Glomerular endothelial cell (primary cell): ENCODE measurements at places on chromosomes 12 and 14. TPM values are rescaled to one million over a fixed set of nuclear protein-coding genes. Genes with fewer than 3 reads are reported as not detected.

Gene HNF1A
- not detected in 2 replicates for total RNA-seq

Gene MYH6
- total RNA-seq, result not detected in 2 replicates

Gene TAS2R31
- 0.44 and 2.9 TPM in 2 replicates for total RNA-seq

Gene PRB2
- total RNA-seq, result not detected in 2 replicates

Gene GLI1
- 0.12 and 0.19 TPM in 2 replicates for total RNA-seq

Gene CPNE6
- total RNA-seq, result not detected in 2 replicates

Gene SLC25A47
- total RNA-seq, result 0.05 TPM in 1 of 2 replicates, not detected in the other

Gene CD69
- 16.9 and 32.5 TPM in 2 replicates for total RNA-seq

DNA sequence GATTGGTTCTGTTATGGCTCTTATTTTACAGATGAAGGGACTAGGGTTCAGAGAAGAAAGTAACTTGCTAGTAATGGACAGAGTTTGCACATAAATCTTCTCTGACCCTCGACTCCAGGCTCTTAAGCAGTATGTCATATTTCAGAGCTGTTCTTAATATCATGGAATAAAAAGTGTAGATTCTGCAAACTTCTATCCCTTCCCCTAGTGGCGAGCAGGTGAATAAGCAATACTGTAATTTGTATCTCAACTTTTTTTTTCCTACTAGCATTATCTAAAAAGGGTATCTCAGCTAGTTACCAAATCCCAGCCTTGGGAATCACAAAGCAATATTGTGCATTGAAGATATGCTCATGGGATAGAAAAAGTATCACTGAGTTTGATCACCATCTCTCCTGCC lies 83.2 kb downstream of the ANO4 start:
- no peak for DNase-seq

GRCh38 chr12:100827901-100828520 lies 33.4 kb downstream of the ANO4 start:
- no peak for DNase-seq

- no peak for DNase-seq
Observed at GRCh38 chr14:48027115-48027514, 351.7 kb upstream of the MDGA2 start.

GRCh38 chr14:80404413-80404812 lies 193.1 kb upstream of the DIO2 start:
- DNase-seq, result no peak

- no peak for DNase-seq
Observed at GRCh38 chr12:122099280-122099749, 20.8 kb downstream of the MLXIP start.

GRCh38 chr12:25377469-25378177 lies 126.9 kb upstream of the KRAS start:
- no peak for DNase-seq

DNA sequence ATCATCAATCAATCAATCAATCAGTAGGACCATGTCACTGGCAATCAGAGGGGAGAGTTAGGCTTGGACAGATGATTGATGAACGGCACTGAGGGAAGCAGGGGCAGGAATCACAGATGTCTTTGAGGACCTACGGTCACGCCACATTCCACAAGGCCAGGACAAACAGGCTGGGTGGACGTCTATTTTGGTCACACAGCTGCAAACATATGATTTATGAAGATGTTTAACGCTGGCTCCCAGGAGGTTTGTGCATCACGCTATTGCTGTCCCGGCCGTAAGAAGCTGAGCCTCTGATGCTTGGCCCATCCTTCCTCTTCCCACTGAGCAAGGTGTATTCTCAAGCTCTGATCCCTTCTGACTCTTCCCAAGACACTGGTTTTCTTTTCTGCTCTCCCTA lies 160.8 kb downstream of the FOXN3 start:
- no peak for DNase-seq

DNA sequence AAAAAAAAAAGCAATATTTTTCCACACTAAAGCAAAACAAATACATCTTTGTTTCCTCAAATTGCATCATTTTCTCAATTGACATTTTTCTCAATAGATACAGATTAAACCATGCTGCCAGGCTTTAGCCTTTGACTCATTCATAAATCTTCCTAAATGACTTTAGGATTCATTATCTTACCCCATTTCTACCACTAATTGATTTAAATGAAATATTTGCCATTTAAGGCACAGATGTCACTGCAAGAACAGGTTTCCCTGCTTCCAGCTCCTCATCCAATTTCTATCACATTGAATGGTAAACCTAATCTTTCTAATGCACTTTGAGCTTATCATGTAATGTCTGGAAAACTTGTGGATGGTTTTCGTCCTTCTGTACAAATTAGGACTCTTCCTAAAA lies 298.7 kb downstream of the RPL10L start:
- no peak for DNase-seq

DNA sequence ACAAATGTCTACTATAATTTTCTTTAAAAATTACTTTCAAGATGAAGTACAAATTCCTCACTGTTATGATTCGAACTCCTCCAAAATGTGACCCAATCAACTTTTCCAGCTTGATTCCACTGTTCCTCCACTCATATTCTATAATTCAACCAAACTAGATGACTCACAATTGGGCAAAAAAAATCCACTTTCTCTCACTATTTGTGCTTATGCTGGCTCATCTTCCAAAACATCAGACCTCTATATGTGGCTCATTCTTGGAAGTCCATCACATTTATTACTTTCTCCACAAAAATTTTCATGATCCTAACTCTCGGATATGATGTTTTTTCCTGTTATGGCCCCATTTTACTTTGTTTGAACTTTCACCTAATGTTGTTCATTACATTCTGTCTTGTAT lies 26.9 kb upstream of the RXYLT1 start:
- no peak for DNase-seq

- no peak for DNase-seq
Observed at GRCh38 chr12:8081251-8081920, 688 bp upstream of the NECAP1 start.

GRCh38 chr14:80109055-80109454 lies 102.2 kb downstream of the DIO2 start:
- no peak for DNase-seq

DNA sequence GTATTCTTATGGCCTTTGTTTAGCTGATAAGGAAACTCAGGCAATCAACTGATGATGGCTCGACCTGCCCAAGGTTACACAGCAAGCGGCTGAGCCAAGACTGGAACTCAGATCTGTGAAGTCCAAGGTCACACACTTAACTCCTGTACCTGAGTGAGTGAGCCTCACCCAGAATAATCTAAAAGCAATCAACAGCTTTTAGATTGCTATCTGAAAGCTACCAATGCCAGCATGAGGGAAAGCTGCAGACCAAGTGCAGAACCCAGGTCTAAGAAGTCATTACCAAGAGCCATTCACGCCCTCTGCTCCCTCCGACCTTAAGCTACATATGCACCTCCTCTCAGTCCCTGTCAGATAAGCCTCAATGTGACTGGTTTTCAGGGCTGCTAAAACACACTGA lies 12.1 kb downstream of the APPL2 start:
- no peak for DNase-seq

GRCh38 chr12:76636121-76636692 lies 76.6 kb upstream of the OSBPL8 start:
- no peak for DNase-seq

GRCh38 chr12:93314177-93314497 lies 63.6 kb upstream of the NUDT4 start:
- no peak for DNase-seq

DNA sequence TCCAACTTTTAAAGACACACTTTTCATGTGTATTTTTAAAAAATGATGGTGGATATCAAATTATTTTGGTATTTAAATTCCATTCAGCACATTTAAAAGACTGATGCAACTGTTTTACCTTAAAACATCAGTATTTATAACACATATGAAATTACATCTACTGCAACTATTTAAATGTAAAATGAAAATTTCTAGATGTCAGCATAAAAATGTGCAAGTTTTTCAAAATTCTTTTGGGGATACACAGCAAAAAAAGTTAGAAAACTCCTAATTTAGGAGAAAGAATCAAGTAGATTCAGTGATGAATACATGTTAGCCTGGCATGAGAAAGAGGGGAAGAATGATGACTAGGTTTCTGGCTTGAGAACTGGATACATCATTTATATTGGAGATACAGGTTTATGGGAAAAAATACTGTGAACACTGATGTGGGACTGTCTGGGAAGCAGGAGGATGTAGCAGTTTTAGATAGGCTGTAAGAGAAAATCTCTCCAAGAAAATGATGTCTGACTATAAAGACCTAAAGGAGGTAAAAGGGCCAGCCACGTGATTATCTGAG lies 9.2 kb downstream of the SOS2 start:
- no peak for DNase-seq

DNA sequence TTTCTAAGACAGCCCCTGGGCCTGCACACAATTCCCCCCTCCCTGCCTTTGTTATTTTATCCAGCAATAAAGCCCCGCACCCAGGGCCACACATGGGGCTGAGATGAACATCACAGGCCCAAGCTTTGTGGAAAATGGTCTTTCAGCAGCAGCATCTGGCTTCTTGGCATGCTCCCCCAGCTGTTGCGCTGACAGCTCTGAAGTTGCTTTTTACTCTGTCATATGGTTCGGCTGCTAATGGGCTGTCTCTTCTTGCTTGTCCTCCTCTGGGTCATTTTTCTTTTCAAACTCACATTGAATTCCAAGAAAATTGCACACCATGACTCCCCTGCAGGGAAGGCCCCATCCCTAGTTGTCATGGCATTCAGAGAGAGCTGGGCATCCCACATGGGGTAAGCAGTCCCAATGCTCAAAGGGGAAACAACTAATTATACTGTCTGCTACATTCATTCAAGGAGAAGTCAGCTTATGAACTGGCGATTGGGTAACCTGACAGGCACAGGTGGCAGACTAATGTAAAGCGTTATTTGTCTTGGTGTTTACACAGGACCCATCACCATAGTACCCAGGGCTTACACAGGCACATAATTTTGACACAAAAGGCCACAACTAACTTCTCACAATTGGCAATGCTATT lies 74.0 kb upstream of the CDKN3 start:
- DNase-seq, result no peak

GRCh38 chr14:23704890-23705289 lies 68.7 kb downstream of the DHRS2 start:
- no peak for DNase-seq

GRCh38 chr12:65585648-65586602 lies 238.4 kb upstream of the HMGA2 start:
- DNase-seq, result no peak

GRCh38 chr12:127008755-127009403 lies 1258.1 kb upstream of the TMEM132C start:
- DNase-seq, result no peak

GRCh38 chr14:77498984-77499527 lies 440 bp upstream of the ISM2 start:
- DNase-seq, result no peak

GRCh38 chr14:58200846-58201245 lies 897 bp downstream of the ACTR10 start:
- DNase-seq, result no peak

DNA sequence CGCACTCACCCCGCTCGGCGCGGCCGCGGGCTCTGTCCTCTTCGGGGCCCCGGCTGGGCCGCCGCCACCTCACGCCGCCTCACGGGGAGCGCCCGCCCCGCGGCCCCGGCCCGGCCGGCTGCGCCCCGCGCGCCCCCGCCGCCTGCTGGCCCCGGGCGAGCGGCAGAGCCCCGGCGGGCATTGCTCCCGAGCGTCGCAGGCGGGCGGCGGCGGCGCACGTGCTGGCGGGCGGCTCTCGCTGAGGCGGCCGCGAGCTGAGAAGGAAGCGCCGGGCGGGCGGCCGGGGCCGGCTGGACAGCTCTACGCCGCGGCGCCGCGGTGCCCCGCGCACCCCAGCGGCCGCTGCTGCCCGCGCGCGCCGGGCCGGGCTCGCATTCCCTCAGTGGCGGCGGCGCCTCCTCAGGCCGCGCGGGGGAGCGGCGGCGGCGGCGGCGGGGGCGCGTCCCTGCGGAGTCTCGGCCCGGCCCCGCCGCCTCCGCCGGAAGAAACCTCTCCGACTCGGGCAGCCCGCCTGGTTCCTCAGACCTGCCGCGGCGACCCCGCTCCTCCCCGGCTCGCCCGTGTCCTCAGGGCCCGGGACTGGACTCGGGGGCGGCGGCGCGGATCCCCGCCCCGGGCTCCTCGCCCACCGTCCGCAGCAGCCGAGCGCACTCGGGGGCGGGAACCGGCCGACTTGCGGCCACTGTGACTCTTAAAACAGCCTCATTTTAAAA lies at the start of gene PITPNM2:
TSS of gene PITPNM2 (minus strand) at position 347 of the 713 bp plus-strand sequence. CDS start 116,500 bp downstream, outside the sequence.
- no peak for DNase-seq

DNA sequence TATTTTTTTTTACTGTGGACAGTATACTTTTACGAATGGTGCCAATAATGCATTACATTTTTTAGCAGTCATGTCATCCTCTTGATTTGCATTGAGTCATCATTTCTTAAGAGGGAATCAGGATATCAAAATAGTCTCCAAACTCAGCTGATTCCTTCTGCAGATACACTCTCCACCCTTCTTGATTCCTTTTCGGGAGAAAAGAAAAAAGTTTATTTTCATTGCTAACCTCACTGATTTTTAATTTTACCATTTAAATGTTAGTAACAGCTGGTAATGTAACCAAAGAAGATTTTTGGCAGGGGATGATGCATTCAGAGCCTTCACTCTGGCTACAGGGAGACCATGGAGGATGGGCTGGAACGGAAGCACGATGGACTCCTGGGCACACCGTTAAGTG lies 47.5 kb downstream of the MRPL42 start:
- DNase-seq, result no peak

GRCh38 chr12:56947633-56948456 lies 9.6 kb downstream of the RDH16 start:
- no peak for DNase-seq

- DNase-seq, result no peak
Observed at GRCh38 chr12:112844814-112845565, 53.4 kb downstream of the RPH3A start.

DNA sequence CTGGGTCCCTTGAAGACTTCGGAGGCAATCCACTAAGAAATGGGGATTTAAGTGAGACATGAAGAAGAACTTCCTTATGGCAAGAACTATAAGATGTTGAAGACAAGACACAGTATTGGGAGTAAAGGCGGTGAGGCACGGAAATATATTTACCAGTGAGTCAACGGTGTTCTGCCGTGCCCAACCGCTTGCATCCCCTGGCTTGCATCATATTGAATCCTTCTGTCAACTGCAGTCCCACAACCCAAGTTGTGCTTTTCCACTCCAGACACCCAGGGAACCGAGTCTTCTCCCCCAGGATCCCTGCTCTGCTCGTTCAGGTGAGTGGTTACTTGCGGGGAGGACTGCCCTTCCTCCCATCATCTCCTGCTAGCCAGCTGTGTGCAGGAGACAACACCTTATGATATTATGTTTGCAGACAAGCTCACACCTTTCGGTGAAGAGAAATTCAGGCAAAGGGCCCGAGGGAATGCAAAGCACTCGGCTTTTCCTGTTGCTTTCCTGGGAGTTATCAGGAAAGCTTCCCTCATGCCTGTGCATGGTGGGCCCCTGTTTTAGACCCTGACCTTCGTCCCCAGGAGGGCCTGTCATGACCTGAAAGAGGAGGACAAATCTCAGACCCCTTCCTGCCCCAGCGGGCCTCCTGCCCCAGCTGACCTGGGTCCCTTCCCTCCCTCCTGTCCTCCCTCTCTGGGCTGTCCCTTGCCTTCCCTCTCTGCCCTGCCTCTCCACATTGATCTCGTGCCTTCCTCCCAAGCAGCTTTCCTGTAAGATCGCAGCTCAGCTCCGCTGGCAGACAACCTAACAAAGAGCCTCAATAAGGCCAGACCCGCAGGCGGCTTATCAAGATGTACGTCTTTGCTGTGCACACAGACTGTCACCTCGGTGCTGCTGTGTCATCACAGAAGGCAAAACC lies 4.3 kb upstream of the LRTM2 start:
- DNase-seq, result no peak

- DNase-seq, result no peak
Observed at GRCh38 chr12:24398605-24399004, 449.1 kb upstream of the SOX5 start.

GRCh38 chr12:49033611-49034285 lies 15.2 kb upstream of the PRKAG1 start:
- DNase-seq, result no peak
